Activated CD8-positive, alpha-beta memory T cell treated with anti-CD3 and anti-CD28 coated beads, Interleukin-2, amount 10 ng/mL, durations not matched to agents 7 days and 5 days (primary cell): ENCODE measurements at places on chromosomes 2 and 18.

- DNase-seq, result no peak
These were observed 76.4 kb downstream of the ASB1 start for GRCh38 chr2:238502956-238503791.

DNA sequence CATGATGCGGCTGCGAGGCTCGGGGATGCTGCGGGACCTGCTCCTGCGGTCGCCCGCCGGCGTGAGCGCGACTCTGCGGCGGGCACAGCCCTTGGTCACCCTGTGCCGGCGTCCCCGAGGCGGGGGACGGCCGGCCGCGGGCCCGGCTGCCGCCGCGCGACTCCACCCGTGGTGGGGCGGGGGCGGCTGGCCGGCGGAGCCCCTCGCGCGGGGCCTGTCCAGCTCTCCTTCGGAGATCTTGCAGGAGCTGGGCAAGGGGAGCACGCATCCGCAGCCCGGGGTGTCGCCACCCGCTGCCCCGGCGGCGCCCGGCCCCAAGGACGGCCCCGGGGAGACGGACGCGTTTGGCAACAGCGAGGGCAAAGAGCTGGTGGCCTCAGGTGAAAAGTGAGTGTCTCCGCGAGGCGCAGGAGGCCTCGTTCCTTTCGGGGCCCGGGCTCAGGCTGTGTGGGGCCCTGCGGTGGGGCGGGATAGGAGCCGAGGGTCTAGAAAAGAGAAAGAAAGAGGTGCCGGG is 520 bp downstream of the GLS start:
- no peak for DNase-seq

DNA sequence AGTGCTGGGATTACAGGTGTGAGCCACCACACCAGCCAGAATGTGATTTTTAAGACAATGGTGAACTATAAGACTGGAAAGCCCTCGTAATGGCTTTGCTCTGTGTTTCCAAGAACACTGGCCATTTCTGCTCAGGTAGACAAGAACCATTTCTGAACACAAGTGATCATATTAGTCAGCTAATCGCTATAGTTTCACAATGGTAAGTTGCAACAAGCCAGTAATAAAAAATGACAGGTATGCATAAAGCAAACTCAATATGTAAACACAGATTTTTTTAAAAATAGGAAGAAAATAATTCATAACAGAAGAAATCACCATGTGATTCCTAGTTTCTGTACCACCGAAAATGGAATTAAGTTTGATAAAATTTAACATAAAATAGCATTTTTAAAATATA is 166.5 kb downstream of the THADA start:
- no peak for DNase-seq

GRCh38 chr2:120257522-120257921 is 4.9 kb downstream of the RALB start:
- no peak for DNase-seq

GRCh38 chr18:79379931-79380815 is 15.6 kb upstream of the NFATC1 start:
- DNase-seq, result no peak

- no peak for DNase-seq
These were observed 7.3 kb downstream of the IL1R1 start for GRCh38 chr2:102149644-102150455.

DNA sequence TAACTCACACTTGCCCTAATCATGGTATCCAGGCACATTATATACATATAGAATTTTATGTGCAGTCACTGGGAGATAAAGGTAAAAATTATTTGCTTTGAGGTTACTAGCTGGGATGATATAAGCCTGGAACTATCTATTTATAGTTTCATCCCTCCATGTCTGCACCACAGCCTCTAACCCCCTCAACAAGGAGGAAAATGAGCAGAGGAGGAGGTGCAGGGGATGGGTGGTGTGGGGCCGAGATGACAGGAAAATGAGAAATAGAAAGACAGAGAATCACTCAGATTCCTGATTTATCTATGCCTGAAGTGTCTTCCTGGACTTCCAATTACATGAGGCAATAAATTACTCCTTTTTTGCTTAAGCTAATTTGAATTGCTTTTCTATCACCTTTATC is 145.2 kb downstream of the PIK3C3 start:
- DNase-seq, result no peak

GRCh38 chr2:55929476-55929875 is 5.9 kb upstream of the EFEMP1 start:
- no peak for DNase-seq

DNA sequence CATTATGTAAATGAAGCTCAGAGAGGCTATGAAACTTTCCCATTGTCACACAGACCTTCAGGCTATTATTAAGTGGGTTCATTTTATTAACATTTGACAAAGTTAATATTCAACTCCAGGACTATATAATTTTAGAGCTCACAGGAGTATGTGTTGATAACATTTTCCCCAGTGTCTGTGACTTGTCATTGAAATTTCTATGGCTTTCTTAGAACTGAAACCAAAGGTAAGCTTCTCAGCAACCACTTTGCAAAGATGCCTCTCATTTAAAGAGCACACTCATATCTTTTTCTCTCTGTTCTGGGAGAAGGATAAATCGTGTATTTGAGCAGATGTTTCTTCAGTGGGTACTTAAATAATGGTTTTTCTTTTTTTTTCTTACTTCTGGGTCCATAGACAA is 61.8 kb upstream of the LHCGR start:
- DNase-seq, result no peak

DNA sequence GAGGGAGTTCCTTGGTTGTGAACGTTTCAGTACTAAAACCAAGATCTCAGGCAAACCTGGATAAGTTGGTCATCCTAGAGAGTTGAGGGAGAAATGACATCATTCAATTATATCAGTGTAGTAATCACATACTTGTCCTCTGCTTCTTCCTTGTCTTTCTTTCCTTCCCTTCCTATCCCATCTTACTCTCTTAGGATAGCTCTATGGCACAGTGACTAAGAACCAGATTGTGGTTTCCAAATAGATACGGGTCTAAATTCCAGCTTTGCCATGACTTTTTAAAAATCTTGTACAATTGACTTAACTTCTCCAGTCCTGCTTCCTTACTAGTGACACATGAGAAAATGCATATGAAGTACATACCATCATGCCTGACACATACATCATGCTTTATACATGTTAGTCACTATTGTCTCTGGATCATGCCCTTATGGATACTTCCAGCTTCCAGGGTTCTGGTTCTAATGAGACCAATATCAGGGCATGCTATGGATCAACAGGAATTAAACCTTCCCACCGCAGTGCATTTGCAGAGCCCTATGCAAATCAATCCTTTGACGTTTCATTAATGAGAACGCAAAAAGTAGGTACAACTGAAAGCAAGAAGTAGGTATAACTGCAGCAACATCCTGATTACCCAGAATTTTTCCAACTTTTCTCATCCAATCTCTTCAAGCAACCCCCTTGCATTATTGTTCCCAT is 168.0 kb upstream of the KLF7 start:
- DNase-seq, result no peak

GRCh38 chr2:133326652-133327397 is 241.4 kb downstream of the NCKAP5 start:
- DNase-seq, result no peak

GRCh38 chr18:59469463-59470180 is 110.6 kb upstream of the LMAN1 start:
- DNase-seq, result no peak

DNA sequence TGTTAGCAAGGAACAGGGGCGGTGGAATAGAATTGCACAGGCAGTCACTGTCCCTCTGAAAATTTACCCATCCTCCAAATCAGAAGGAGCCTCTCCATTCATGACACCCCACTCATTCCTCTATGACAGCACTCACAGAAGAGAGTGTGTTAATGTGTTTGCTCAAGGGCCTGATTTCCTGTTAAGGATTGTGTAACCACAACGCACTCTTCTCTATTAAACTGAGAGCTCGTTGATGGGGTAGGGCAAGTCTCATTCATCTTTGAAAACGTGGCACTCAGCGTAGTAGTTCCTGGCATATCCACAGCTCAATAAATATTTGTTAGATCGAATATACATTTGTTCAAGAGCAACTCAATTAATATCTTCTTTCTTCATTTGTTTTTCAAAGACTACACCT is 106.4 kb downstream of the VAPA start:
- no peak for DNase-seq

DNA sequence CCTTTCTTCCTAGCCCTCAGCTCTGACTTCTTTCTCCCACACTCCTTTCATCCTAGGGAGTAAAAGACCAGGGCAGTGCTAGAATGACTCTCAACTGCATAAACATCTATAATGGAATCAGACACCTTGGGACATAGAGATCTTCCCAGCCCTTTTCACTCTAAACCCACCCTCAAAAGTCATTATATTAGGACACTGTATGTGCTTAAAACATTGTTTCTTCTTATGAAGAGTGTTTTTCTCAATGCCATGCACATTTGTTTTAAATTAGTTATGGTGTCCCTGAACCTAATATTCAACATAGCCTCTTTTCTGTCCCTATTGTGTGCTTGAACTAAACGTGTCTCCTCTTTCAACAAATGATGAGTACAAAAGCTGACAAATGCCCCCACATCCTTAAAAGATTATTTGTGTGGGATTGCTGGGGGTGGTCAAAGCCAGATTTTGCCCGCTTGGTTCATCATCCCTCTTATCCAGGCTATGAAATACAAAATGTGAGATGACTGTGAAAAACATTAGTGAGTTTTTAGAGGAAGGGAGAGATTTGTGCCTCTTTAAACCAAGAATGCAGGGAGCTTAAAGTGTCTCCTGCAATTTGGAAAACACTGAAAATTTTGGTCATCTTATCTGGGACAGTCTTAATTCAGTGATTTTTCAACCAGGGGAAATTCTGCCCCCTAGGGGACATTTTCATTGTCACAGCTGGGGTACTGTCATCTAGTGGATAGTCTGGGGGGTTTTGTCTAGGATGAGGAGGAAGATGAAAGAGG is 29.0 kb downstream of the SERPINB5 start:
- no peak for DNase-seq

DNA sequence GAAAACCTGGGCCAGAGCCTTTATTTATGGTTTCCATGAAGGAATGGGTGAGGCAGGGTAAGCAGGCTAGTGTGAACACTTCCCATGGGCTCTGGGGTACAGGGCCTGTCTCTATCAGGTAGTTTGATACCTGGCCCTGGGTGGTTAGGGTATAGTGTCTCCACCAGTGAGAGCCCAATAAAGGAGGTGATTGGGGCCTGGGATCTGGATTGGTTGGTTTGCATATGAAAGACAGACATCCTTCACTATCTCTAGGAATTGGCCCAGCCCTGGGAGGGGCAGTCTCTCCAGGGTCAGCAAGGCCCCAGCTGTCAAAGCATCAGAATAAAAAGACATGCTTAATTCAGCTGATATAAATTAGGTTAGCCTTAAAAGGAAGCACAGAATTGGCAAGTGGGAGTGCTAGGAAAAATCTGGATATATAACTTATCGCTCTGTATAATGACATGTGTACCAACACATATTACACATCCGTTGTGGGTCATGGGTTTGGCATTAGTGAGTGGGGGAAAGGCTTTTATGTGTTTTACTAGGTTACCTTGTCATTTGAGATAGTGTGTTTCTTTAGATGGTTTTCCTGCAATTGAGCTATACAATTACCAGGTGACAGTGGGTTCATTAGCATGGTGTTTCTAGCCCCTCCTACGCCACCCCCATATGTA is 18.5 kb upstream of the TMEM178A start:
- no peak for DNase-seq

DNA sequence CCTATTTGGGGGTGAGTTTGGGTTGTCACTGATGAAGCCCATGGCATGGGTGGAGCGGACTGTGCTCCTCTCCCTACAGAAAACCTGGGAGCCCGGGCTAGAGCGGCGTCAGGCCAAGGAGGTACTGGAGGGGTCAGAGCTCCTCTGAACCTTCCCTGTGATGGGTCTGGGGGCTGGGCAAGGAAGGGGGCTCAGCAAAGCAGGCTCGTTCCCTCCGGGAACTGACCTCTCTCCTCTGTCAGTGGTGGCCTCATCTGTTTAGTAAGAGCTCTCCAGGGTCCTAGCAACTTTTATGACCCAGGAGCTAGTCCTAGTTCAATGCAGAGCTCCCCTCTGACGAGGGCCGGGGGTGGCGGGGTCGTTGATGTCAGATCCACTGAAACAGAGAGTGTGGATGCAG is 62.4 kb upstream of the OTOF start:
- no peak for DNase-seq

GRCh38 chr2:85732467-85733120 is 21.2 kb upstream of the ATOH8 start:
- DNase-seq, result no peak

GRCh38 chr2:201980389-201980821 is 53.2 kb upstream of the FZD7 start:
- no peak for DNase-seq

GRCh38 chr2:1758171-1758570 is 13.9 kb upstream of the PXDN start:
- no peak for DNase-seq

- no peak for DNase-seq
These were observed 645 bp downstream of the KCTD18 start for GRCh38 chr2:200509235-200509611.

- DNase-seq, result no peak
These were observed 110.4 kb downstream of the NCKAP5 start for GRCh38 chr2:133457861-133458260.

DNA sequence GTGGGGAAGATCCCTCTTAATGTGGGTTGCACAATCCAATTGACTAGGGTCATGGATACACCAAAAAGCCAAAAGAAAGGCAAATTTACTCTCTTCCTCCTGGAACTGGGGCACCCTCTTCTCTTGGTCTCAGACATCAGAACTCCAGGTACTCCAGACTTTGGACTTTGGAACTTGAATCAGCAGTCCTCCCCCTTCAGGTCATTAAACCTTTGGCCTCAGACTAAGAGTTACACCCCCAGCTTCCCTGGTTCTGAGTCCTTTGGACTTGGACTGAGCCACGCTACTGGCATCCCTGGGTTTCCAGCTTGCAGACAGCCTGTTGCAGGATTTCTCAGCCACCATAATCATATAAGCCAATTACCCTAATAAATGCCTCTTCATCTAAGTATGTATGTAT is 50.8 kb upstream of the KIF5C start:
- DNase-seq, result no peak

- DNase-seq, result no peak
These were observed 4.6 kb downstream of the SPATS2L start for GRCh38 chr2:200311139-200311538.

GRCh38 chr2:104758199-104758620 is 95.7 kb upstream of the POU3F3 start:
- no peak for DNase-seq

DNA sequence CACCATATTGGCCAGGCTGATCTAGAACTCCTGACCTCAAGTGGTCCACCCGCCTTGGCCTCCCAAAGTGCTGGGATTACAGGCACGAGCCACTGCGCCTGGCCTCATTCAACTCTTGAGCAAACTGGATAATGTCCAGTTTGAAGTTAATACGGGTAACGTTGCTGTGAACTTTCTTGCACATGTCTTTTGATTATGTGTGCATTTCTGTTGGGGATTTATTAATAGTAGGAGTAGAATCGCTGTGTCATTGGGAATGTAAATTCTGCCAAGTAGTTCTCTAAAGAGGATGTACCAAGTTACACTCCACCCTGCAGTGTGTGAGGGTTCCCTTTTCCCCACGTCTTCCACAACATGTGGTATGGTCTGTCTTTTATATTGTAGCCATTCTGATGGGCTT is 6.2 kb downstream of the IMPA2 start:
- DNase-seq, result no peak
